ENCODE measurements at places on chromosomes 3 and 15. TPM values are rescaled to one million over a fixed set of nuclear protein-coding genes. Genes with fewer than 3 reads are reported as not detected.

Gene FOXL2NB
- total RNA-seq, result not detected

- peaks cover 4% of the 10 kb centered on the region for H3K4me1 ChIP-seq
- H3K27ac ChIP-seq, result no peak overlapping the region
- no peaks in the 10 kb centered on the region for H3K27me3 ChIP-seq
- no peak for DNase-seq
Measured at GRCh38 chr15:94912760-94913159, 681.4 kb downstream of the MCTP2 start.

GRCh38 chr15:60083318-60083717 is 79.2 kb downstream of the FOXB1 start:
- H3K36me3 ChIP-seq, result no peaks in the 10 kb centered on the region
- H3K4me3 ChIP-seq, result no peak overlapping the region
- no peak overlapping the region for H3K27ac ChIP-seq
- no peak for DNase-seq
- H3K4me1 ChIP-seq, result no peaks in the 10 kb centered on the region

DNA sequence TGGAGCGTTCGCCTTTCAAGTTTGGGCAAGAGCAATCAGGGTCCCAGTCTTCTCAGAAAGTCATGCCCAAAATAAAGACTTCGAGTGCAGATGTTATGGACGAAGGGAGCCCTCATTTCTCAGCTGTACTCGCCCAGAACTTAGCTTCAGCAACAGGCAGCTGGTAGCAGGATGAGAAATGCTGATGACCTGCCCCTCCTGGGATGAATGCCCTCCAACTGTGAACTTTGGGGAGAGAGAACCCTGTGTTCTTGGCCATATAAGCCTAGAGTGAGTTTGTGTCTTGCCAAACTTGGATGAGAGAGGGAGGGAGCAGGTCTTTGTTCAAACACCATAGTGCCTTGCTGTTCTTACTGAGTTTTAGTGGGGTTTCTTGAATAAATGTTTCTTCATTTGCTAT is 400.3 kb downstream of the LRTM1 start:
- no peak overlapping the region for H3K27ac ChIP-seq
- no peak overlapping the region for H3K4me3 ChIP-seq
- H3K27me3 ChIP-seq, result no peaks in the 10 kb centered on the region
- no peaks in the 10 kb centered on the region for H3K36me3 ChIP-seq

- H3K27me3 ChIP-seq, result no peaks in the 10 kb centered on the region
- no peak overlapping the region for H3K4me3 ChIP-seq
- DNase-seq, result no peak
- H3K27ac ChIP-seq, result no peak overlapping the region
- peaks cover 60% of the 10 kb centered on the region for H3K4me1 ChIP-seq
- H3K36me3 ChIP-seq, result peaks cover 56% of the 10 kb centered on the region
Measured at GRCh38 chr3:52679811-52680210, 5.9 kb downstream of the PBRM1 start.

GRCh38 chr15:50358845-50359244 is 3.8 kb upstream of the GABPB1 start:
- no peaks in the 10 kb centered on the region for H3K27me3 ChIP-seq
- H3K36me3 ChIP-seq, result peaks cover 22% of the 10 kb centered on the region
- DNase-seq, result no peak
- peaks cover 38% of the 10 kb centered on the region for H3K4me1 ChIP-seq

GRCh38 chr15:67094001-67094826 is 28.8 kb downstream of the SMAD3 start:
- H3K36me3 ChIP-seq, result peaks cover 3% of the 10 kb centered on the region
- H3K27me3 ChIP-seq, result no peaks in the 10 kb centered on the region
- H3K4me3 ChIP-seq, result no peak overlapping the region
- peaks cover 68% of the 10 kb centered on the region for H3K4me1 ChIP-seq

DNA sequence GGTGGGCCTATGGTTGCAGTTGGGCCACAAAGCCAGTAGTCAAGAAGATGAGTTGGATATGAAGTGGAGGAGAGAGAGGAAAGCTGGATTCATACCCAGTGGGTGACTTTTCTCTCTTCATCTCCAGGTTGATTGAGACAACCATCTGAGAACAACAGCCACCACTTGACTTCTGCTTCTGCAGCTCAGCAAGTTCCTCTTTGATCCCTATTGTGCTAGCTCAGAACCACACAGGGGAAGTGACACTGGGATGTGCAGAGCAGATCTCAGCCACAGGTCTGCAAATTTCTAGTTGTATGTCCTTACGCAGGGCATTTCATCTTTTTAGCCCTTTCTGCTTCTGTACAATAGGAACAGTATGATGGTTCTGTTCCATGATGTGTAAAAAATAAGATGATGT is 459.2 kb upstream of the ARRDC4 start:
- no peak for DNase-seq
- no peaks in the 10 kb centered on the region for H3K36me3 ChIP-seq
- H3K27me3 ChIP-seq, result no peaks in the 10 kb centered on the region
- H3K4me1 ChIP-seq, result no peaks in the 10 kb centered on the region
- H3K4me3 ChIP-seq, result no peak overlapping the region

- no peaks in the 10 kb centered on the region for H3K36me3 ChIP-seq
- peaks cover 27% of the 10 kb centered on the region for H3K4me1 ChIP-seq
- peaks cover 30% of the 10 kb centered on the region for H3K27me3 ChIP-seq
- no peak overlapping the region for H3K27ac ChIP-seq
- no peak overlapping the region for H3K4me3 ChIP-seq
Measured at GRCh38 chr15:31484986-31485385, 158.4 kb downstream of the KLF13 start.

Gene RCCD1
- 10.9 TPM for total RNA-seq

GRCh38 chr3:111813979-111814378 is 45.1 kb upstream of the PHLDB2 start:
- no peak overlapping the region for H3K4me3 ChIP-seq
- DNase-seq, result no peak
- no peaks in the 10 kb centered on the region for H3K27me3 ChIP-seq
- H3K36me3 ChIP-seq, result no peaks in the 10 kb centered on the region
- H3K27ac ChIP-seq, result no peak overlapping the region

DNA sequence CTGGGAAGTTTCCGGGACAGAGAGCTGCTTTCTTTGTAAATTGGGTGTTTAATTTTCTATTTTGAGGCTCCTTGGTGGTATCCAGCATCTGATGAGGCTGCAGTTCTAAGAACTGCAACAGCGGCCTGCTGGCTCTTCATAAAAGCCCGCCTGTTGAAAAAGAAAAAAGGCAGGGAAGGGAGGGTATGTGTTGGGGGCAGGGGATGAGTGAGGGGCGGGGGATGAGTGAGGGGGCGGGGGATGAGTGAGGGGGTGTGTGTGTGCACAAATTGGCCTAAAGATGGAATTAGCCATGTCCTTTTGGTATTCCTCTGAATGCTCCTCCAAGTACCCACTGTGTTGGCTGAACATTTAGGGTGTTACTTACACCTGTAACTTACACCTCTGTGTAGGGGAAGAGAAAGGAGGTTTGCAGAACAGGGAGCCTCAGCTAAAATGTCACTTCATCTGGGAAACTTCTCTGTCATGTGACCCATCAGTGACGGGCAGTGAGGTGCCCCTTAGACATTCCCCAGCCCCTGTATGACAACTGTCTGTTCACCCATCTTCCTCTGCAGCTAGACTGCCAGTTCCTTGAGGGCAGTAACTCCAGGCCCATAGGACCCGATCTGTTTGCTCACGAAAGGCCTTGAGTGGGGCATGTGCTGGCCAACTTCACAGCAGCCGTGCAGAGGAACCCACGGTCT is 57.6 kb downstream of the LRIG1 start:
- no peaks in the 10 kb centered on the region for H3K27me3 ChIP-seq
- H3K27ac ChIP-seq, result peak overlapping the region; percentile 85
- peak overlapping the region; percentile 41 for H3K4me3 ChIP-seq
- DNase-seq, result no peak
- no peaks in the 10 kb centered on the region for H3K36me3 ChIP-seq
- peaks cover 89% of the 10 kb centered on the region for H3K4me1 ChIP-seq

Gene THSD4
- 95.8 TPM for total RNA-seq

Gene TRIM42
- not detected for total RNA-seq

GRCh38 chr3:41277790-41278465 is 78.6 kb downstream of the CTNNB1 start:
- no peak overlapping the region for H3K27ac ChIP-seq
- DNase-seq, result no peak
- no peak overlapping the region for H3K4me3 ChIP-seq
- H3K36me3 ChIP-seq, result no peaks in the 10 kb centered on the region

DNA sequence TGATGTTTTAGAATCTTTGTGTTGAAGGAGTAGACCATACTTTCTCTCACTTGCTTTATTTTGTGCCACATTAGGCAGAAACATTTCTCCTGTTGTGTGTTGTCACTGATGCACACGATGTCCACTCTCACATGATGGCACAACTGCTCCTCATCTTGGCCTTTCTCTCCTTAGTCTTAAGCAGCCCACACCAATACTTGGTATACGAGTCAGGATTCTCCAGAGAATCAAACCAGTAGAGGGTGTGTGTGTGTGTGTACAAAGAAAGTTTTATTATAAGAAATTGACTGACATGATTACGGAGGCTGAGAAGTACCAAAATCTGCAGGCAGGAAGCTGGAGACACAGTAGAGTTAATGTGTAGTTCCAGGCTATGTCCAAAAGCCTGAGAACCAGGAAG is 187.1 kb downstream of the ALCAM start:
- no peak for DNase-seq
- no peaks in the 10 kb centered on the region for H3K4me1 ChIP-seq
- no peaks in the 10 kb centered on the region for H3K27me3 ChIP-seq
- H3K27ac ChIP-seq, result no peak overlapping the region
- H3K36me3 ChIP-seq, result no peaks in the 10 kb centered on the region

DNA sequence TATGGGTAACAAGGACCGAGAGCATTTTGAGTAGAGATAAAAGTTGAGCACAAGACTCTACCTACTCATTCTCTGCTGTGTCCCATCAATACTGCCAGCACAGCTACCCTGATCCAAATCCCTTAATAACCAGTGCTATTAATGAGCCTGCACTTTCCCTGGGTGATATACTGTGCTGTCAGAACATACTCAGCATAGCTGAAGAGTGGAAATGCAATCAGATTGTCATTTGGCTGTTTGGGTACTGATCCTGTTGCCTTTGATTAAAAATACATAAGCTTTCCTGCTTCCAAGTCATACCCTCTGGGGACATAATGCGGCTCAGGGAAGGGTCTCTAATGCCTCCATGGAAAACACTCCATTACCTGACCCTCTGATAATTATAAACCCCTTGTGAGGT is 917.5 kb downstream of the SQOR start:
- H3K27me3 ChIP-seq, result no peaks in the 10 kb centered on the region
- DNase-seq, result no peak
- H3K27ac ChIP-seq, result no peak overlapping the region
- H3K4me3 ChIP-seq, result no peak overlapping the region
- no peaks in the 10 kb centered on the region for H3K4me1 ChIP-seq
- no peaks in the 10 kb centered on the region for H3K36me3 ChIP-seq

Gene NPAP1
- total RNA-seq, result not detected

GRCh38 chr15:29143293-29143692 is 126.3 kb downstream of the NSMCE3 start:
- H3K4me3 ChIP-seq, result no peak overlapping the region
- H3K36me3 ChIP-seq, result no peaks in the 10 kb centered on the region
- no peak overlapping the region for H3K27ac ChIP-seq
- DNase-seq, result no peak

GRCh38 chr3:101854608-101855304 is 5.4 kb downstream of the NFKBIZ start:
- no peaks in the 10 kb centered on the region for H3K27me3 ChIP-seq
- peak overlapping the region; percentile 95 for H3K4me3 ChIP-seq
- H3K27ac ChIP-seq, result no peak overlapping the region
- H3K4me1 ChIP-seq, result peaks cover 69% of the 10 kb centered on the region

Gene WDR49
- total RNA-seq, result 3.7 TPM

Gene PCCB
- total RNA-seq, result 106 TPM

DNA sequence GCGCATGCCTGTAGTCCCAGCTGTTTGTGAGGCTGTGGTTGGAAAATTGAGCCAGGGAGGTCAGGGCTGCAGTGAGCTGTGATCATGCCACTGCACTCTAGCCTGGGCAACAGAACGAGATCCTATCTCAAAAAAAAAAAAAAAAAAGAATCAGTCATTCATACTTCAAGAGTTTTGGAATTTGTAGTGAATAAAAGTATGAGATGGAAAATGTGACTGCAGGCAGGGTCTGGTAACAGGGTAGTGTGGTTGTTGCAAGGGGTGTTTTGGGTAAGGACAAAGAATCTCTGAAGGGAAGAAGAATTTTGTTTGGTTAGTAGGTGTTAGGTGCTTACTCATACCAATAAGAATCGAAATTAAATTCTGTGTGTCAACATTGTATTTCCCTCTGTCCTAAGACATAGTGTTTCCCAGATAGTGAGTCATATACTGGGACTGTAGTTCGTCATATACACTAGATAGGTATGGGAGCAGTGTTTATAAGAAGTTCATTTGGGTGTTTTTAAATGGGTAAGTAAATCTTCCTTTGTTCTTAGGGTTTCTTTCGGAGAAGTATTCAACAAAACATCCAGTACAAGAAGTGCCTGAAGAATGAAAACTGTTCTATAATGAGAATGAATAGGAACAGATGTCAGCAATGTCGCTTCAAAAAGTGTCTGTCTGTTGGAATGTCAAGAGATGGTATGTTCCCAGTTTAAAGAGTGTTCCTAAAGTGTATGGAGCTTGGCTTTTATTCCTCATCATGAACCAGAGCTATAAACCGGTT is 14.2 kb downstream of the NR1D2 start:
- H3K27ac ChIP-seq, result no peak overlapping the region
- H3K4me3 ChIP-seq, result no peak overlapping the region
- no peak for DNase-seq
- no peaks in the 10 kb centered on the region for H3K27me3 ChIP-seq
- peaks cover 79% of the 10 kb centered on the region for H3K36me3 ChIP-seq

GRCh38 chr3:189368384-189368783 is 196.6 kb downstream of the TPRG1 start:
- no peak overlapping the region for H3K27ac ChIP-seq
- no peak for DNase-seq
- H3K4me3 ChIP-seq, result no peak overlapping the region
- no peaks in the 10 kb centered on the region for H3K4me1 ChIP-seq
- H3K36me3 ChIP-seq, result no peaks in the 10 kb centered on the region

GRCh38 chr15:42313463-42313862 is 40.2 kb upstream of the TMEM87A start:
- H3K4me1 ChIP-seq, result no peaks in the 10 kb centered on the region
- H3K4me3 ChIP-seq, result no peak overlapping the region
- no peaks in the 10 kb centered on the region for H3K27me3 ChIP-seq
- H3K36me3 ChIP-seq, result peaks cover 57% of the 10 kb centered on the region
- no peak overlapping the region for H3K27ac ChIP-seq

DNA sequence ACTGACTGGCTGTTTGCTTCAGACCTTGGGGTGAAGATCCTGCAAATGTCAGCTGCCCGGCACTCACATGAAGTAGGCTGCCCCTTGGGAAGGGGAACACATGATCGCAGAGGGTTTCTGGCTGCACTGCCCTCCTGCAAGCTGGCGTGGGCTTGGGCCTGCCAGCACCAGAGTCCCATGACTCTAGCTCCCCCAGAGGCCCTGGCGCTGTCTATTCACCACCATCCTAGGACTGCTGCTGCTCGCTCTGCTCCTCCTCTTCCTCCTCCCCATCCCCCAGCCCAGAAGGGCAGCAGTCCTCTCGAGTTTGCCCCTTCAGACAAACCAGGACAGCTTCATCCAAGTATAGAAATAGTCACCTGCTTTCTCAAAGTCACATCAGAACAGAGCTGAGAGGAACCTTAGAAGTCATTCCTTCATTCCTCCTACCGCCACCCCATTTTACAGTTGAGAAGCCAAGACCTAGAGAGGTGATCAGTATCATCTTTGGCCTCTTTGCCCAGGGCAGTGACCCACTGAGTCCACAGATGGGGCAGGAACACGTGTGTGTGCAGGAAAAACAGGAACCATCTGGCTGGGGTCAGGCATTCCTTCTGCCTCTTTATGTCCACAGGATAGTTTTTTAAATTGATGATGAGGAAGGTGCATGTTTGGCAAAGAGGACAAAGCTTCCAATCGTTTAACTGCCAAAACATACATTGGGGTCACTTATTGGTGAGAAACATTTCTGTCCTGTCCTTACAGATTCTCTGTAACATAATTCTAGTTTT is 13.2 kb downstream of the DPH3 start:
- no peak overlapping the region for H3K4me3 ChIP-seq
- H3K36me3 ChIP-seq, result no peaks in the 10 kb centered on the region
- H3K27ac ChIP-seq, result no peak overlapping the region
- peaks cover 17% of the 10 kb centered on the region for H3K4me1 ChIP-seq

Gene GRIP2
- 59.1 TPM for total RNA-seq

Gene BOC
- total RNA-seq, result 6.7 TPM
